CD4-positive, alpha-beta T cell (primary cell): ENCODE measurements at places on chromosomes 11 and 22. TPM values are rescaled to one million over a fixed set of nuclear protein-coding genes. Genes with fewer than 3 reads are reported as not detected.

- no peak for DNase-seq
Observed at GRCh38 chr11:102600666-102601065, 24.5 kb downstream of the MMP20 start.

- DNase-seq, result no peak
Observed at GRCh38 chr22:43516386-43516785, 104.6 kb downstream of the MPPED1 start.

OR52N4 gene
- total RNA-seq, result 0.50 TPM

DNA sequence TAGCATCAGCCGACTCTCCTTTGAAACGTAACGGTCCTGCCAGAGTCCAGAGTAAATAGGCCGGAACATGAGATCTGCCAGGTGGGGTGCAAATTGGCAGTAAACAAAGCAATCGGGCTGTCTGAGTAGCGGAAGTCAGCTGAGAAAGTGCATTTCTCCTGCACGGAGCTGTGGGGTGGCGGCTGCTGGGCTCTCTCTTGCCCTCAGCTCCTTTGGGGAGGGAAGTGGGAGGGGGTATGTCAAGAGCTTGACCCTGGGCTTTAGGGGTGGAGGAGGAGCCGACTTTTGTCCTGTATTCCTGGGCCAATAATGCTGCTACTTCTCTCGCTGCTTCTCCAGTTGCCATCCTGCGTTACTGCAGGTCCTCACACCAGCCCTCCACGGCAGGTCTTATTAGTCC, 11.6 kb downstream of the GRIK4 start:
- no peak for DNase-seq

DNA sequence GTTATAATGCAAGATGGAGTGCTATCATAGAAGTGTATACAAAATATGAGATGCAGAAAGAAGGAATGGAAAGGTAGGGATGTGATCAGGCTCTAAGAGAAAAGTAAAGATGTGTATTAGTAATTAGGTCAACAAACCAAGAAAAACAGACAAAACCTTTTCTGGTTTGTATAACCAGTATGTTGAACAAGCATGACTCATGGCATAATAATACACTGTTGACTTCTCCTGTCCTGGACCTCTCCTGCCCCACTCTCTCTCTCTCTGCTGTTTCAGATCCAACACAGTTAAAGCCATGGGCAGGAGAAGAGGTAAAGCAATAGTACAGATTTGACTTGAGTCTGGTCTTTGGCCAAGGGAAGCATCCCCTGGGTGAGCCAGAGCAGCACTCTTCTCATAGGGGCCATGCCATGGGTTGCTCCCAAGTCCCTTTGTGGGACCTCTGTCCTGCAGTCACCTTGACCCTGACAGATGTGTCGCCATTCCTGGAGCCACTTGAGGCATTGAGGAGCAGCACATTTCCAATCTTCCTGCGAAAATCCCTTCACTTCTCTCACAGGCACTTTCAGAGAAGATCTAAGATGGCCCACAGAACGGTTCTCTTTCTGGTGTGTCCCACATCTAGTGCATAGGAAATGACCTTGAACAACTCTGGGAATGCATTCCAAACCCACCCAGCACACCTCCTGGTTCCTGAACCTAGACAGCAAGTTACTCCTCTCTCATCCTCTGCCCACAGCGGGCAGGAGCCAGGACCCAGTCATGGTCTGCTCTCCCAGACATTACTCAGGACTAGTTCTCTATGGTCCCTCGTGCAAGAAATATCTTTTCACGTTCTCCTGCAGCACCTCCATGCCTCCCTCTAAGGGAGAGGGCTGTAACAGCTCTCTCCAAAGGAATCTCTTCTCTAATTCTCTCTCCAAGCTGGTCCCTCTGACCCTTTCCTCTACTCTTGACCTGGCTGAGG, 58.2 kb upstream of the PRSS23 start:
- DNase-seq, result no peak

ARHGAP8 gene
- 5.7 TPM for total RNA-seq

APOBEC3F gene
- 4.3 TPM for total RNA-seq

AIP gene
- 117 TPM for total RNA-seq

DNA sequence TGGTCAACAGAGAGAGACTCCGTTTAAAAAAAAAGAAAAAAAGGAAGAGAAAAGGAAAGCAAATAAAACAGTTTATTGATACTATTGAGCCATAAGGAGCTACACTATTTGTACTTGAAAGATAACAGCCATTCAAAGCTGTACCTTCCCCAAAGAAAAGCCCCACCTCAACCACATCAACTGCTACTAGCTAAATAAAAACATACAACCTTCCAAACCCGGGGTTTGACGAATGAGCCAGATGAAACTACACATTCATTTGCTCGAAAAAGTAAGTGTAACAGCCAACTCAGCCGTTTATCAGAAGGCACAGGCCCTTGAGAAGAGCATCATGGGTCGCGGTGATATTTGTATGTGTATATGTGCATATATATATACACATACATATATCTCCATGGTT, 78.4 kb downstream of the SIK3 start:
- no peak for DNase-seq

GRCh38 chr22:40281717-40282116, 64.6 kb upstream of the ADSL start:
- no peak for DNase-seq

GRCh38 chr11:130832566-130833425, 83.5 kb downstream of the SNX19 start:
- DNase-seq, result no peak

DNA sequence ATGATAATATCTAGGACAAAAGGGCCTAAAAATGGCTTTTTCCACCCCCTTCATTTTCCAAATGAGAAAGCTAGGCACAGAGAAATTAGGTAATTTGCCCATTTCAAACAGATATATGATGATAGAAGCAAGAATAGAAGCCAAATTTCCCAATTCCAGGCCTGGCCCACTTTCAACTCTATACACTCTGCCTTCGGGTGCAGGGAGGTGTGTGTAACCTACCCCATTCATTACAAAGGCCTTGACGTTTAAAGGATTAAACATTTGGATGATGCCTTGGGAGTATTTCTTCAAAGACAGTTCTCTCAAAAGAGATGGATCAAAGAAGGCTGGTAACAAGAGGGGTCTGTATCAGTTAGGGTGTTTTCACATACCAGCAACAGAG, 134.1 kb downstream of the CCDC34 start:
- no peak for DNase-seq

DNA sequence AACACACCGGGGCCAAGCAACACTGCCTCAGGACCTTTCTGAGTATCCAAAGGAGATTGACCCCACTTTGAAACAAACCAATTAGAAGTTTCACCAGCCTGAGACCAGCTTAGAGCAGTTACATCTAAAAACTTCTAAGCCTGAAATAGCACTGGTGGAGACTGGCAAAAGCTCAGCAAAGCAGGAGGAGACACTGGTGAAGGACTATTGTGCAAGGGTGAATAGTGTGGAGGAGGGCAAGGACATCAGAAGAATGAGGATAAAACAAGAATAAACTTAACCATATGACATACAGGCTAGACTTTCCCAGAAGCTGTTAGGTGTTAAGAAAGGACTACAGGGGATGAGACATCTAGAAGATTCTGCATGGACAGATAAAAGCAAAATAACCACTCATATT, 152.4 kb downstream of the FCHSD2 start:
- DNase-seq, result no peak

GRCh38 chr22:31753634-31754501, at the start of gene DEPDC5:
Gene DEPDC5 (plus strand): TSS chr22:31754019. CDS start chr22:31754922, 903 bp downstream.
- DNase-seq, result peak; percentile 98

- no peak for DNase-seq
Observed at GRCh38 chr11:11997049-11997322, 11.4 kb downstream of the DKK3 start.

MRGPRX4 gene
- not detected for total RNA-seq

GRCh38 chr11:132610216-132610615, 922.1 kb downstream of the OPCML start:
- no peak for DNase-seq

DNA sequence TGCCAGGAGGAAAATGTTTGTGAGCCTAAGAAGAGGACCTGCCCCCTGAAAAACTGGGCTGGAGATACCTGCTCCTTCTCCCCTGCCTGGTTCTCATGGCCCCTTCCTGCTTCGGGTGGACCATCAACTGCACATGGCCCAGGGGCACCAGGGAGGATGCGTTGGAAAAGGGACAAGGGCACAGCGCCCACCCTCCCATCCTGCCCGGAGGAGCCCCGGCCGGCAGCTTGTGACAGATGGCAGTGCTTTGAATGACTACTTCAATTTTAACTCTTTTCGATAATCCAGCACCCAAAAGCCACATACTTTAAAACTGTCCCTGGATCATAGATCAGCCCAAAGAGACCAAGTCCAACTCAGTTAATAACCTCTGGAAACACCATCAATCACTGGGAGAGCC, 135.8 kb upstream of the NECTIN1 start:
- DNase-seq, result no peak

RGL4 gene
- total RNA-seq, result 24.6 TPM
